ENCODE measurements at places on chromosomes 12 and 14.

DNA sequence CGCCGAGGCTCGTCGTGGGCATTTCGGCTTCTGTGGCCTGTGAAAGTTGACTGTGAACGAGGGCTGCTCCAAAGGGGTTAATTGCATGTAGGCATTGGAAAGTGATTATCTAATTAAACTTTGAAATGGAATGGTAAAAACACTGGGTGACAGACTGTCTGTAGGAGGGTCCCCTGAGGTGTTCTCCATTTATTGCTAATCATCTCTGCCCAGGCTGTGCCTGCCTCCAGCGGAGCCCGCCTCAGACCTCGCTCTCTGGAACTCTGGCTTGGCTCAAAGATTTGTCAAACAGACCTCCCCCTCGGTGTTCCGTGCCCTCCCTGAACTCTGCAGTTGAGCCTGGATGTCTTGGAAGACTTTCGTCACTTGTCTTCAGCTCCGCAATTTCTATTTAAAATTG is 50.2 kb upstream of the VRK1 start:
- no peak for DNase-seq
- peaks cover 36% of the 10 kb centered on the region for H3K4me1 ChIP-seq
- H3K36me3 ChIP-seq = peaks cover 4% of the 10 kb centered on the region
- no peak overlapping the region for H3K4me3 ChIP-seq

- H3K4me1 ChIP-seq = peaks cover 4% of the 10 kb centered on the region
- H3K27me3 ChIP-seq = no peaks in the 10 kb centered on the region
- DNase-seq = no peak
Measured at GRCh38 chr12:105907982-105908381, 230.8 kb downstream of the NUAK1 start.

DNA sequence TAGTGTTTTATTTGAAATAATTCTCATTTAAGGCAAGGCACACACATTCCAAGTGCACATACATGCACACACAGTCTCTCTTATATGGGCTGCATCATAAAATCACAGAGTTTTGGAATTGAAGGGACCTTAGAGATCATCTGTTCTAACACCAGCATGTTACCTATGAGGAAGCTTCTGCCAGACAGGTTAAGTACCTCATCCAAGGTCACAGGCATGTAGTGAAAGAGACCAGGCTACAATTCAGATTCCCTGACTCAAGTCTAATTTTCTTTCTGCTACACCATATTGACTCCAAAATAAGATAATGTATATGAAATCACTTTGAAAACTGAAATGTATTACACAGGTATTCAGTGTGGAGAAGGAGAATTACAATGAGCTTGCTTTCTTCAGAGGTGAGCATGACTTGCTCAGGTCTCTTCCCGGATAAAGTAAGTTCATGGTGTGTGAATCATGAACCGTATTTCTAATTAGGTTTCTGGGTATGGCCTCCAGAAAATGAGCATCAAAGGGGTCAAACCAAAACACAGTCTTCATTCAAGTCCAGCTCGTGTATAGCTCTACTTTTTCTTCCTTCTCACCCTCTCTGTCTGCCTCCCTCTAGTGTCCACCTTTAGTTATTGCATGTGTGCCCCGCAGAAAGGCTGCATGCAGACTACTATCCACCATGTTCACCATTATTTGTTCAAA is 411.9 kb downstream of the FUT8 start:
- H3K36me3 ChIP-seq = no peaks in the 10 kb centered on the region
- no peaks in the 10 kb centered on the region for H3K4me1 ChIP-seq
- peak; percentile 65 for DNase-seq
- no peak overlapping the region for H3K4me3 ChIP-seq

DNA sequence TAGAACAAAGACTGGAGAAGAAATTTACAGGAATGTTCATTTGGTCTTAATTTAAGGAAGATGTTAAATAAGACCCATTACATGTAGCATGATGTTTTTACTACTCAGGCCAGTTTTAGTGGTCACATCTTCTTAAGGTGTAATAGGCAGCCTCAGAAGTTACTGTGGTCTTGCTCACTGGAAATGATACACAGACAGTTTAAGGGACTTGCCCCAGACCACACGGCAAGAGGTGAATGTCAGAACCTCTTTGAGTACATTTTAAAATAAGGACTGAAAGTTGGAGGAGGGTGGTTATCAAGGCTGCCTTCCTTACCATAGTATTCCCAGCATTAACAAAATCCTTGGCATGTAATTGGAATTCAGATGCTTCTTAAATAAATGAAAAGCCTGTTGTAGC is 37.9 kb downstream of the LRRK2 start:
- no peak overlapping the region for H3K4me3 ChIP-seq
- no peak for DNase-seq
- peaks cover 7% of the 10 kb centered on the region for H3K36me3 ChIP-seq
- no peak overlapping the region for H3K27ac ChIP-seq

- peaks cover 1% of the 10 kb centered on the region for H3K27me3 ChIP-seq
- no peak for DNase-seq
- H3K4me1 ChIP-seq = no peaks in the 10 kb centered on the region
- no peak overlapping the region for H3K4me3 ChIP-seq
Measured at GRCh38 chr12:119728444-119728745, 60.5 kb downstream of the PRKAB1 start.

DNA sequence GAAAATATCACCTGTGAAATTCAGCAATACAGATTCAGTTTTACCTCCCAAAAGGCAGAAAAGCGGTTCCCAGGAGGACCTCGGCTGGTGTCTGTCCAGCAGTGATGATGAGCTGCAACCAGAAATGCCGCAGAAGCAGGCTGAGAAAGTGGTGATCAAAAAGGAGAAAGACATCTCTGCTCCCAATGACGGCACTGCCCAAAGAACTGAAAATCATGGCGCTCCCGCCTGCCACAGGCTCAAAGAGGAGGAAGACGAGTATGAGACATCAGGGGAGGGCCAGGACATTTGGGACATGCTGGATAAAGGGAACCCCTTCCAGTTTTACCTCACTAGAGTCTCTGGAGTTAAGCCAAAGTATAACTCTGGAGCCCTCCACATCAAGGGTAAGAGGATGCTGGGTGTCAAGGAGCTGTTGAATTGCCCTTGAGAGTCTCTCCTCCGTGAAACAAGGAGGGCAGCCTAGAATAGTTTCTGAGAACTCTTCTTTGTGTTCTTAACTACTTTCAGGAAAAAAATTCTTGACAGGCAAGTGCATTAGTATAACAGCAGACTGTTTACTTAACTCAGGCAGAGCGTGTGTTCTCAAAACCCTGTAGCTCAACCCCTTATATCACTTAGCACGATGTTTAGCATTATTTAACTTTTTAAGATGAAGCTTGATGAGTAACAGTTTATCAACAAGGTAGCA is 7.7 kb downstream of the TDP1 start:
- H3K4me3 ChIP-seq = no peak overlapping the region
- peaks cover 1% of the 10 kb centered on the region for H3K4me1 ChIP-seq
- H3K27me3 ChIP-seq = peaks cover 2% of the 10 kb centered on the region
- DNase-seq = no peak

DNA sequence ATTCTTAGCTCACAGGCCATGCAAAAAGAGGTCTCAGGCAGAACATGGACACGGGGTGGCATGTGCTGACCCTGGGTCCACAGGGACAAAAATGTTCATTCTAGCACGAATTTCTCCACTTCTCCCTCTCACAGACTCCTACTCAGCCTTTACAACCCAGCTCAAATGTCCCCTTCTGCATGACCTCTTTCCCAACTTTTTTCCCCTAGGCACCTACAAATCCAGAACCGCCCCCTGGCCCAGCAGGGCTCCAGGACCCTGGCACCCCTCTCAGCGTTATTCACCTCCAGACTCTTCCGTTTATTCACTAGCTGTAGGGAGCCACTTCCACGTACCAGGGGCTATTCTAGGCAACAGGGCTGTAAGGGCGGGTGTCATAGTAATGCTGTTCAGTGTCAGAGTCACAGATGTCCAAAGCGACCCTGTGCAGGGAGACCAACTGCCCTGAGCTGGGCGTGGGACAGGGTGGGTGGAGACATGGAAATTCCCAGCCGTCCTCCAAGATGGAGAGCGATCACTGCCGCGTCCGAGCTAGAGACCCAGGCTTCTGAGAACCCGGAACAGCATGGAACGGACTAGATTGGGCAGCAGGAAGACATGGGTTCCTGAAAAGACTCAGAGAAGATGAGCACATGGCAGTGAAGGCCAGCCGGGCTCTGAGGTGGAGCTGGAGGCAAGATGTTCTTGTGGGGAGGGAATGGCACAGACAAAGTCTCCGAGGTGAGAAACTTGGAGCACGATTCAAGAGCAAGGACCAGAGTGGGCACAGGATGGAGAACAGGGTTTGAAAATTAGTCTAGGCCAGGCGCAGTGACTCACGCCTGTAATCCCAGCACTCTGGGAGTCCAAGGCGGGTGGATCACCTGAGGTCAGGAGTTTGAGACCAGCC is 274.9 kb upstream of the RTL1 start:
- H3K4me1 ChIP-seq = no peaks in the 10 kb centered on the region
- H3K36me3 ChIP-seq = no peaks in the 10 kb centered on the region
- peaks cover 1% of the 10 kb centered on the region for H3K27me3 ChIP-seq
- DNase-seq = no peak
- H3K4me3 ChIP-seq = no peak overlapping the region

GRCh38 chr14:56064513-56064912 is 53.7 kb upstream of the PELI2 start:
- H3K4me1 ChIP-seq = peaks cover 9% of the 10 kb centered on the region
- H3K36me3 ChIP-seq = no peaks in the 10 kb centered on the region
- H3K27me3 ChIP-seq = no peaks in the 10 kb centered on the region

DNA sequence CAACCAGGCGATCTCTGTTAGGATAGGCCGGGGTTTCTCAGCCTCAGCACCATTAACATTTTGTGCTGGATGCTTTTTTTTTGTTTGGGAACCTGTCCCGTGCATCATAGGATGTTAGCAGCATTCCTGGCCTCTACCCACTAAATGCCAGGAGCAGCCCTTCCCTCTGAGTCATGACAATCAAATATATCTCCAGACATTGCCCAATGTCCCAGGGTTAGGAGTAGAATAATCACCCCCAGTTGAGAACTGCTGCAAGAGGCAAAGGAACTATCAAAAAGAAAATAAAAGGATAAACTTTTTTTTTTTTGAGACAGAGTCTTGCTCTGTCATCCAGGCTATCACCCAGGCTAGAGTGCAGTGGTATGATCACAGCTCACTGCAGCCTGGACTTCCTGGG is 76.0 kb downstream of the ACACB start:
- H3K36me3 ChIP-seq = no peaks in the 10 kb centered on the region
- no peaks in the 10 kb centered on the region for H3K27me3 ChIP-seq

DNA sequence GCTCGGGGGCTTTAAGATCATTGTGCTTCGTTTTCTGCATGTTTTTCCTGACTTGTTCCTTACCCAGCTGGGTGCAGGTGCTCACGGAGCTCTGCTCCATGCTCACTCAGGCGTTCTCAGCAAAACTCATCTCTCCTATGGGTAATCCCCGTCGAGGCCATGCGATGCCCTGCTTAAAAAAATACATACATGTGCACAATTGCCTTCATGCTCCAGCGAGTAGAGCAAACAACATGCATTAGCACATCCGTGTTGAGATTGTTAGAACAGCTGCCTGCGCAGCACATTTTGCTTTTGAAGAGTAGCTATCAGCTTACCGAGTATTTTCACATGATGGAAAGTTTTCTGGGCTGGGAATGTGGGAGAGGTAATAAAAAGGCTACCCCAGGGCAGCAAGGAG is 16.2 kb downstream of the AACS start:
- H3K4me1 ChIP-seq = peaks cover 9% of the 10 kb centered on the region
- DNase-seq = no peak
- no peak overlapping the region for H3K4me3 ChIP-seq
- H3K27me3 ChIP-seq = peaks cover 4% of the 10 kb centered on the region
- peaks cover 10% of the 10 kb centered on the region for H3K36me3 ChIP-seq

DNA sequence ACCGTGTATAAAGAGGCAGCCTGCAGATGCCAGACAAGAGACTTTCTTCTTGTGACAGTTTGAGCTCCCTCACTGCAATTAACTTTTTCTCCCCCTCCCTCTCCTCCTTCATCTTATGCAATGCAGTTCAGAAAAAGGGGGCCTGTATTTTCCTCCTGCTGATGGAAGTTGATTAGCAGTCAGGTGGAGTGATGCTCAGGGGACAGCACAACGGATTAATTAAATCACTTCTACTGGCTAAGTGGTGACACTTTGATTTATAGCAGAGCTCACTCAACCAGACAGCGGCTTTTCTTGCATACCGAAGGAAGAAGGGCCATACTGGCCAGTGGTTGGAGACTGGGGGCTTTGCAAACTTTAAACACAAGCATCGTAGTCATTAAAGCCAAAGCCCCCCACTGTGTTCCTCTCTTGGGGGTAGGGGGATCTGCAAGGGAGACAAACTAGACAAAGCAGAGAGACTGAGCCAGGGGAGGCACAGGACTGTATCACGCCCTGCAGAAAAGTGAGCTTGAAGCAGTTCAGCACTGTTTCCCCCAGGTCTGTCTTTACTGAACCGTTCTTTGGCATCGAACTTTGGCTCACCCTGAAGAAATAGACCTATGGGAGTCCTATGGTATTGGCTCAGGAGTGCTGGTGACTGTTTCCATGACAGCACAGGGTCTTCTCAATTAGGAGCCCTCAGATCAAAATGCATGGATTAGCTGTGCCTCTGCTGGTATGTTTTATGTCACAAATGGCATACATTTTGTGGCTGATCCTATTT is 47.7 kb downstream of the SPRING1 start:
- no peak overlapping the region for H3K27ac ChIP-seq

All from glutamatergic neuron (in vitro differentiated cells).